Lower lobe of right lung (tissue), 2 donors: ENCODE measurements at places on chromosomes 3 and 15.

- no peak for DNase-seq
These were observed 76.8 kb upstream of the ARL6 start for GRCh38 chr3:97687734-97688133.

- no peak for DNase-seq
These were observed 47.9 kb downstream of the MFSD1 start for GRCh38 chr3:158849757-158850156.

- DNase-seq: peak; percentile 70
These were observed 67.8 kb downstream of the FMN1 start for GRCh38 chr15:33126559-33127290.

GRCh38 chr3:102394517-102394916 lies 40.3 kb upstream of the ZPLD1 start:
- no peak for DNase-seq

GRCh38 chr3:54719914-54720313 lies 207.9 kb downstream of the LRTM1 start:
- no peak for DNase-seq

GRCh38 chr15:57337868-57338411 lies 38.4 kb upstream of the CGNL1 start:
- DNase-seq: no peak

- no peak for DNase-seq
These were observed 26.5 kb downstream of the MTMR14 start for GRCh38 chr3:9675736-9676290.

GRCh38 chr3:93988283-93988682 lies 8.3 kb downstream of the ARL13B start:
- DNase-seq: no peak
